ENCODE measurements at places on chromosomes 13 and 19. TPM values are rescaled to one million over a fixed set of nuclear protein-coding genes. Genes with fewer than 3 reads are reported as not detected.

- DNase-seq, result no peak
- no peak overlapping the region for H3K27ac ChIP-seq
- H3K4me3 ChIP-seq, result no peak overlapping the region
- H3K27me3 ChIP-seq, result no peaks in the 10 kb centered on the region
- H3K4me1 ChIP-seq, result peaks cover 8% of the 10 kb centered on the region
- H3K36me3 ChIP-seq, result no peaks in the 10 kb centered on the region
These were observed 590.4 kb downstream of the TBC1D4 start for GRCh38 chr13:74891610-74892009.

GRCh38 chr13:28725046-28725610 is 6.4 kb upstream of the SLC46A3 start:
- H3K4me3 ChIP-seq, result no peak overlapping the region
- peaks cover 5% of the 10 kb centered on the region for H3K27me3 ChIP-seq
- DNase-seq, result no peak
- no peaks in the 10 kb centered on the region for H3K4me1 ChIP-seq

DNA sequence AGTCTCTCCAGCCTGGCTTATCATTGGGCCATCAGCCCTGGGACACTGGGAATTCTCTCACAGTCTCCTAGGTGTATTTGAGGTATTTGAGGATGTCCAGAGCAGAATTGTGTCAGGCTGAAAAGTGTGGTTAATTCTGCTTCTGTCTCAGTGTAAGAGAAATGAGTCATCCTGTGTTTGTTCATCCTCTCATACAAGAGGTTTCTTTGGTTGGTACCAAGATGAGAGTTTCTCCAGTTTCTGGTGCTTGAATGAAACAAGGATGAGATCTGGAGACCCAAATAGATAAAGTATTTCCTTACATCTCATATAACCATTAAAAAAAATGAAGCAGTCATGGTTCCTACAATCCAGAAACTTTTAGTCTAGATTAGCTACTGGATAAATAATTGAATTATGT is 7.7 kb downstream of the ZNF253 start:
- H3K27me3 ChIP-seq, result no peaks in the 10 kb centered on the region
- no peak overlapping the region for H3K27ac ChIP-seq
- H3K4me1 ChIP-seq, result peaks cover 13% of the 10 kb centered on the region
- no peak overlapping the region for H3K4me3 ChIP-seq
- DNase-seq, result no peak
- peaks cover 9% of the 10 kb centered on the region for H3K36me3 ChIP-seq

DNA sequence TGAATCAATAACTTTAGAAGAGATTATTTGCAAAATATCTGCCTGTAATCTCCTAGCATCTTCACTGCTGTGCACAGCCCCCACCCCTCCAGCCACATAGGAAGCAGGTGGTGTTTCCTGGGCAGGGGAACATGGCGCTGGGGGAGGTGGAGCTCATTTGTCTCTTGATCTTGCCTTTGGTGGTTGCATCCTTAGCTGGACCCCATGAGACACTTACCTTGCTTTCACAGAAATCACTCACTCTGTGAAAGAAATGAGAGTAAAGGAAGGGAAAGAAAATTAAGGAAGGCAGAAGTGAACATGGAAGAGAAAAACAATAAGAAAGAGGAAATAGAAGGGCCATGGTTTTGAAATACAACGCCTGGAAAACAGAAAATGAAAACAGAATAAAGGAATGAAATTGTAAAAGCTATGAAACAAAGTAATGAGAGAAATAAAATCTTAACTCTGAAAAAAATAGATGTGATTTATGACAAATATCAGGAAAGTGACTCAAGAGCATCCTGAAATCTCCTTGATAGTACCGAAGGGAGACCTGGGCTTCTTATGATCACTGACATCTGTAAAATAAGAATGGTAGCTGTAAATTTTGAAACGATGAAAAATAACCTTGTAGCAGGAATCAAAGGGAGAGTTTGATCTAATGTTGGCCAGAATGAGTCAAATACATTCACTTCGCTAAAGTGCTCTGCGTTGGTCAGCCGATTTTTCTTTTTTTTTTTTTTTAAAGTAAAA is 17.2 kb upstream of the RNASEH2B start:
- no peaks in the 10 kb centered on the region for H3K36me3 ChIP-seq
- H3K4me1 ChIP-seq, result no peaks in the 10 kb centered on the region
- H3K27ac ChIP-seq, result no peak overlapping the region
- no peak overlapping the region for H3K4me3 ChIP-seq

DNA sequence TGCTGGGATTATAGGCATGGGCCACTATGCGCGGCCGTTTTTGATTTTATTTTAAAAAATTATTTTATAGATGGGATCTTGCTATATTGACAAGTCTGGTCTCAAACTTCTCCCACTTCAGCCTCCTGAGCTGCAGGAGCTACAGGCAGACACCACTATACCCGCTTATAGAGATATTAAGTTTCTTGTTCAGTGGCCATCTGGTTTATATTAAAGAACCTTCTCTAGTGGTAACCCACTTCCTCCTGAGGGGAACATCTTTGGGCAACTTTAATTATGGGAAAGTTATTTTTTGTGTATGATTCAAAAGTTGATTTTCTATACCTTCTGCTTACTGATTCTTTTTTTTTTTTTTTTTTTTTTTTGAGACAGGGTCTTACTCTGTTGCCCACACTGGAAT is 172.7 kb downstream of the KLF5 start:
- H3K27ac ChIP-seq, result no peak overlapping the region
- no peaks in the 10 kb centered on the region for H3K4me1 ChIP-seq
- no peaks in the 10 kb centered on the region for H3K36me3 ChIP-seq
- H3K27me3 ChIP-seq, result no peaks in the 10 kb centered on the region
- no peak overlapping the region for H3K4me3 ChIP-seq
- DNase-seq, result no peak

DNA sequence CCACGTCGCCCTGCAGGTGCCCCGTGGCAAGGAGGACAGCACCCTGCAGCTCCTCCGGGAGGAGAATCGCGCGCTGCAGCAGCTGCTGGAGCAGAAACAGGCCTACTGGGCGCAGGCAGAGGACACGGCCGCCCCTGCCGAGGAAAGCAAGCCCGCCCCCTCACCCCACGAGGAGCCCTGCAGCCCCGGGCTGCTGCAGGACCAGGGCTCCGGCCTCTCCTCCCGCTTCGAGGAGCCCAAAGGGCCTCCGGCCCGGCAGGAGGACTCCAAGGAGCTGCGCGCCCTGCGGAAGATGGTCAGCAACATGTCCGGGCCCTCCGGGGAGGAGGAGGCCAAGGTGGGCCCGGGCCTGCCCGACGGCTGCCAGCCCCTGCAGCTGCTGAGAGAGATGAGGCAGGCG is 11.6 kb downstream of the CBY2 start:
- no peaks in the 10 kb centered on the region for H3K27me3 ChIP-seq
- H3K4me1 ChIP-seq, result no peaks in the 10 kb centered on the region
- no peaks in the 10 kb centered on the region for H3K36me3 ChIP-seq
- H3K27ac ChIP-seq, result no peak overlapping the region

DNA sequence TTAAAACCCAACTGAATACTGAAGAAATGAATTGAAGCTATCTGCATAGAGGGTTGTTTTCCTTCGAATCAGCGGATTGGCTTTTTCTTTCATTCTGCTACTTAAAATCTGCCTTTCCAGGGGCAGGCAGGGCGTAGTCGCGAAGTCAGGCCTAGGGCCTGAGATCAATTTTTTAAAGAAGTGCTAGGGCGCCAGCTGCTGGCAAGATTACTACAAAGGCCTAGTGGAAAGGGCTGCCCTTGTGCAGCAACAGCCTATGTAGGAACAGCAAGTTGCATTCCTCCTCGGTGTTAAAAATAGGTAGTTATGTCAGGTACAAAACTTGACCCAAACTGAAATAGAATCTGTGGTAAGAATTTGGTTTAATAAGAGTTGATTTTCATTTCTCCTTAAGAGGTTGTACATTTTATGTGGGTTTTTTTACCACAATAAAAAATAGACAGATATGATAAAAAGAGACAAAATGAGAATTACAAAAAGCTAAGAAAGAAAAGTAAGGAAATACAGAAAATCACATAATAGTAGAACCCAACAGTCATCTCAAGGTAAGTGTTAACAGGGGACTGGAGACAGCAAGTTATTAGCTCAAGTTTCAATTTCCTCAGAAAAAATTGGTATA is 9.5 kb upstream of the URAD start:
- no peaks in the 10 kb centered on the region for H3K4me1 ChIP-seq
- H3K27me3 ChIP-seq, result no peaks in the 10 kb centered on the region
- H3K36me3 ChIP-seq, result no peaks in the 10 kb centered on the region
- no peak overlapping the region for H3K4me3 ChIP-seq
- no peak overlapping the region for H3K27ac ChIP-seq

GRCh38 chr19:8973501-8974091 is 36.6 kb downstream of the MUC16 start:
- H3K27me3 ChIP-seq, result peaks cover 5% of the 10 kb centered on the region

STOML3 gene
- polyA plus RNA-seq, result not detected

RNF17 gene
- not detected for polyA plus RNA-seq

TRAPPC5 gene
- polyA plus RNA-seq, result 108 TPM

SPPL2B gene
- 13.6 TPM for polyA plus RNA-seq
